ENCODE measurements at places on chromosomes 2 and 18.

DNA sequence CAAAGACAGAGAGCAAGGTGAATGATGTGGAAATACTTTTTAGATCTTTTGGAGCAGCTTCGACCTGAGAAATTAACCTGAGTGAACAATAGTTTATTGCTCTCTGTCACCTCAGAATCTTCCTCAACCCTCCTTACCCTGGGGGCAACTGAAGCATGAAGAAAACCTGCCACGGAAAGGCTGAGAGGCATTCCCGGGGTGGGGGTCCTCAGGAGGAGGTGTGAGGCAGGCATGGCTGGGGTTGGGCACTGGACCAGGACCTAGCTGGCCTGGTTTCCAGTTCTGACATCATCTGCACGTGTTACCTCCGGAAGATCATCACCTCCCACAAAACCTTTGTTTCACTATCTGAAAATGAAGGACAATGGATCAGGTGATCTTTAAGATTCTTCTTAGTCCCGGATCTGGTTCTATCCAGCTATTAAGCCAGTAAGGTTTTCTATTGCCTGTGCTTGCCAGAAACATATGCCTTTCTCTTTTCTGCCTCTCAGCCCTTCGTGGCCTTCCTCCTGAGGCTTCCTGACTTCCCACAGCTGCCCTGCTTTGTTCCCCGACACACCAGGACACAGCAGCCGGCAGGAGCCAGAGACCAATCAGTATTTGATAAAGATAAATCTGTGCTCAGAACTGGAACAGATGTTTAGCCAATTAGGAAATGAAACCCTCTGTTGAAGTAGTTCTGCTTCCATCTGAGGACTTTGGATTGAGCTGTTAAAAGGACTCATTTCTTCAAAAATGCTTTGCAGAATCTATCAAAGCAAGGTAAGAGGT is 232.5 kb downstream of the TDRD15 start:
- no peak for DNase-seq

- no peak for DNase-seq
These were observed 1289.7 kb downstream of the LRP1B start for GRCh38 chr2:140841141-140841540.

DNA sequence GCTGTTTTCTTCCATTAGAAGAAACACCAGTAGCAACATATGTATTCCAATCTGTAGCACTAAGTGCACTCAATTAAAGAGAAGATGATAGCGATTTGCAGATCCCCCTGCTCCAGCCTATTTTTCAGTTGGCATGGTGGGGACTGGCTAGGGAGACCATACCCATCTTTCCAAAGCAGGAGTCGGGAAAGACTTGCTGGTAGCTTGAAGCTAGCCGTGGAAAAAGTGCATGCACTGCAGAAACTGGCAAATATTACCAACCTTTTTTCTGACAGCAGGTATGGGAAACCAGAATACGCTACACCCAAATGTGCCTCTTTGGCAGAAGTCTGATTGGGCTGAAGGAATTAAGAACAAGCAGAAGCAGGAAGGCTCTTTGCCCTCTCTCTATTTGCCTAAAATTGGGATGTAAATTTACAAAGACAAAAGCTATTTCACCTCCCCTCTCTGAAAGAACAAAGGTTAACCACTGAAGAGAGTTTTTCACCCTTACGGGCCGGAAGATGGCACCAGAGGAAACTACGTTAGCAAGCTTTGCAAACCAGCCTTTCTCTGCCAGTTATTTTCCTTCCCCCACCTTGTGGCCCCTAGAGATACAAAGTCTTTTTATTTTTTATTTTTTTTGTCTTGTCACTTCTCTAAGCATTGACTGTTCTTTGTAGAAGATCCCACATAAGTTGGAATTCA is 273.1 kb downstream of the DLGAP1 start:
- DNase-seq, result no peak

- DNase-seq, result no peak
These were observed 21.6 kb downstream of the BMP10 start for GRCh38 chr2:68849579-68850030.
